ENCODE measurements at places on chromosomes 1 and 21. TPM values are rescaled to one million over a fixed set of nuclear protein-coding genes. Genes with fewer than 3 reads are reported as not detected.
A peak's percentile ranks its signal among the peaks of the same experiment; 100 is the strongest.

GRCh38 chr1:209659909-209660308, 7.7 kb upstream of the LAMB3 start:
- H3K36me3 ChIP-seq = no peaks in the 10 kb centered on the region
- no peak for DNase-seq
- peaks cover 27% of the 10 kb centered on the region for H3K4me1 ChIP-seq
- H3K27me3 ChIP-seq = peaks cover 2% of the 10 kb centered on the region
- no peak overlapping the region for H3K4me3 ChIP-seq
- H3K27ac ChIP-seq = no peak overlapping the region

- peaks cover 31% of the 10 kb centered on the region for H3K36me3 ChIP-seq
- H3K4me3 ChIP-seq = peak within 1 kb of the TSS; percentile 93
- no peak for DNase-seq
- H3K27me3 ChIP-seq = peaks cover 2% of the 10 kb centered on the region
Measured at GRCh38 chr1:8878448-8878697, at the start of gene ENO1. Gene ENO1, minus strand, starts transcription at chr1:8878686. Its CDS starts 3,778 bp downstream, at chr1:8874908.

- peaks cover 45% of the 10 kb centered on the region for H3K36me3 ChIP-seq
- H3K27me3 ChIP-seq = no peaks in the 10 kb centered on the region
- no peak overlapping the region for H3K4me3 ChIP-seq
- DNase-seq = no peak
- no peaks in the 10 kb centered on the region for H3K4me1 ChIP-seq
Measured at GRCh38 chr1:150225546-150225945, 10.4 kb downstream of the ANP32E start.

DNA sequence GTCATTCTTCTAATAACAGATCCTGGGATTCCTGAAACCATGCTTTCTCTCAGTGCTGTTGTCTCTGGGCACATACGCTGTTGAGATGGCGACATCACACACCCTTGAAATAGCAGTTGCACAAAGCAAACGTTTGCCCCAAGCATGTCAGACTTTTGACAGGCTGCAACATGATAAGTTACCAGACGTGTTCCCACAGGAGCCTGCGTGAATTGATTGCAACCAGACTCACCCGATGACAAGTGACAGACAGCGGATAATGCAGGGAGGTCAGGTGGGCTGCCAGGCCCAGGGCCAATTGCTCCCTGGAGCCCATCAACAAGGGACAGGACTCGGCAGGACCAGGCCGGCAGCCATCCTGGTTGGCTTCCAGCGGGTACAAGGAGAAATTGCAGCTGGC, 310.9 kb downstream of the SIPA1L2 start:
- H3K27ac ChIP-seq = no peak overlapping the region
- H3K4me3 ChIP-seq = no peak overlapping the region

- no peak for DNase-seq
- no peak overlapping the region for H3K27ac ChIP-seq
- no peak overlapping the region for H3K4me3 ChIP-seq
- no peaks in the 10 kb centered on the region for H3K4me1 ChIP-seq
- H3K27me3 ChIP-seq = no peaks in the 10 kb centered on the region
Measured at GRCh38 chr1:48944811-48945210, 168.1 kb upstream of the BEND5 start.

SH2D1B gene
- total RNA-seq = not detected

DNA sequence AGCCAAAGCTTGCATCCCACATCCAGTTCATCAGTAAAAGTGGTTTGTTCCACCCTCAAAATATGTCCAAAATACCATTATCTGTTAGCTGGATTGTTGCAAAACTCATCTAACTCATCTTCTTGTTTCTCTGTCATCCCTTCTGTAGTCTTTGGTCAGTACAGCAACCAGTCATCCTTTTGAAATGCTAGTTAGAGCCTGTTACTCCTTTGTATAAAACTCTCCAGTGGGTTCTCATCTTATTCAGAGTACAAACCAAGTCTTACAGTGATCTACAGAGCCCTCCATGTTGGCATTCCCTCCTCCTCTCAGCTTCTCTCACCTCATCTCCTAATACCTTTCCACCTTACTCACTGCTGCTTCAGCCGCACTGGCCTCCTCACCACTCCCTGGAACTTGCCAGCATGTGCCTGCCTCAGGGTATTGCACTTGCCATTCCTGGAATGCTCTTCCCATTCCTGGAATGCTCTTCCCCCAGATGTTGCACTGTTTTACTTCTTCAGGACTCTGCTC, 70.6 kb downstream of the LAMC1 start:
- DNase-seq = no peak
- H3K27me3 ChIP-seq = no peaks in the 10 kb centered on the region

KCNJ9 gene
- total RNA-seq = not detected

GRCh38 chr21:32708069-32708468, 19.7 kb downstream of the SYNJ1 start:
- H3K4me3 ChIP-seq = no peak overlapping the region
- no peak overlapping the region for H3K27ac ChIP-seq
- no peaks in the 10 kb centered on the region for H3K4me1 ChIP-seq
- no peaks in the 10 kb centered on the region for H3K27me3 ChIP-seq
- H3K36me3 ChIP-seq = no peaks in the 10 kb centered on the region

KLHDC9 gene
- total RNA-seq = 2.9 TPM

- H3K36me3 ChIP-seq = peaks cover 19% of the 10 kb centered on the region
- no peaks in the 10 kb centered on the region for H3K4me1 ChIP-seq
- DNase-seq = peak; percentile 36
- H3K27me3 ChIP-seq = no peaks in the 10 kb centered on the region
- no peak overlapping the region for H3K4me3 ChIP-seq
Measured at GRCh38 chr1:203702130-203702577, 62.8 kb upstream of the LAX1 start.

- H3K36me3 ChIP-seq = no peaks in the 10 kb centered on the region
- H3K27ac ChIP-seq = no peak overlapping the region
- peak overlapping the region; percentile 43 for H3K4me3 ChIP-seq
- peaks cover 20% of the 10 kb centered on the region for H3K4me1 ChIP-seq
- no peak for DNase-seq
Measured at GRCh38 chr1:47709872-47710231, 272.0 kb downstream of the FOXD2 start.

GRCh38 chr1:76581712-76582111, 285.6 kb upstream of the ST6GALNAC5 start:
- H3K4me3 ChIP-seq = no peak overlapping the region
- no peaks in the 10 kb centered on the region for H3K36me3 ChIP-seq
- no peaks in the 10 kb centered on the region for H3K4me1 ChIP-seq
- no peak for DNase-seq
